ENCODE measurements at places on chromosomes 4 and X.
A peak's percentile ranks its signal among the peaks of the same experiment; 100 is the strongest.

GRCh38 chrX:133939655-133940302 is 45.6 kb downstream of the GPC3 start:
- DNase-seq, result no peak

GRCh38 chrX:49792376-49792775 is 36.7 kb upstream of the PAGE4 start:
- no peak for DNase-seq

DNA sequence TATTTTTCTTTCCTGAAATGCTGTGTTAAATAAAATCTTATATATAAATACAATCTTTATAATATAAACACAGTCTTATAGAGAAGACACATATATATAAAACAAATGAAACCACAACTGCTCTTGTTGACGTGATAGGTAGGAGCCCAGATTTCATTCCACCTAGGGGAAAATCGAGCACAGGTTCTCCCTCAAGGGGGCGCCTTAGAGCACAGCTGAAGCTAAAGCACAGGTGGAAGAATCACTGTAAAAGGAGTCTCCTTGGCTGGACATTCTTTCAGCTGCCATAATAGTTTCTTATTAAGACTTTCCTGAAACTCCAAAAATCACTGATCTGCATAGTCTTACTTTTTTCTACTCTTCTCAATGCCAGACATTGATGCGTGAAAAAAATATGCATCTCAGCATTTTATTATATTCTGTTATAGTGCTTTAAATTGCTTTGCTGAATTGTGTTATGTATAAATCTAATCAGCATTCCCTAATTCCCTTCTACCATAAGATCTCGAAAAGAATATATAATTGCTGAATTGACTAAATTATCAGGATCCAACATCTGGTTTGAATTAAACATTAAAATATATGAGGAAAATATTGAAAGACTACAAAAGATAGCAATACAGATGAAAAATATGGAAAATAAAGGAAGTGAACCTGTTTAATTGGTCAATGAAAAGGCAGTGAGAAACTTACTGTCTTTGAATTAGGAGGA is 25.5 kb upstream of the RXFP1 start:
- peak; percentile 0 for DNase-seq

DNA sequence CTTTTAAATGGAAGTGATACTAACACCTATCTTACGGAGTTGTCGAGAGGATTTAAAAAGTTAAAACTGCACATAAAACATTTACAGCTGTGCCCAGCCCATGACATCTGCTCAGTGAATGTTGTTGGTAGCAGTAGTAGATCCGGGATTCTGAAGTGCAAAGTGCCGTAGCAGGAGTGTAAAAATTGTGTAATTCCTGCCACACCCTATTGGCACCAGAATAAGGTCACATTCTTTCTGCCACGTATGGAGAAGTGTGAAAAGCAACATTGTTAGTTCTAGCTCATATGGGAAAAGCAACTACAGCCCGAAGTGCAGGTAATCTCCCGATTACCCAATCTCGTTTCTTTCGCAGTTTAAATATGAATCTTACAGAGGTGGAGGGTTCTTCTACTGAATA is 31.2 kb downstream of the PRIMPOL start:
- DNase-seq, result no peak

DNA sequence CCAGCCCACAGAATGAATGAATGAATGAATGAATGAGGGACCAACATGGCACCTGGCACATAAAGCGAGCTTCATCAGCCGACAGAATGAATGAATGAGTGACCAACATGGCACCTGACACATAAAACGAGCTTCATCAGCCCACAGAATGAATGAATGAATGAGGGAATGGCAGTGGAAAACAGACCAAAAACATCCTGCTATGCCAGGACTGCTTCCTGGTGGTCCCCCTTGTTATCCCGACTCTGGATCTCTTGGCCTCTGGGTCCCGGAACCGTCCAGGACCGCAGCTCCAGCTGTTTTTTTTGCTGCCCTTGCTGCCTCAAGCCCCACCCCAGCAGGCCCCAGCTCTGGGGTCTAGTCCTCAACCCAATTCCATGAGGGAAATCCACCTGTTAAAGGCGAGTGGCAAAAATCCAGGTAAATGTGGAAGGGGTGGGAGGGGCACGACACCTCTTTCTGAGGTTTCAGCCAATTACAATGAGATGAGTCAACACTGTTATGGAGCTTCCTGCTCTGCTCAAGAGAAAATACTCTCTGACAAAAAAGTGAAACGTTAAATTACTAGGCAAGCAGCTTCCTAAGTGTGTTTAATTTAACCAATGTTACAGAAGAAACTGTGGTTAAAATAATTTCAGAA is 72.0 kb upstream of the MTNR1A start:
- no peak for DNase-seq

GRCh38 chr4:55561889-55562288 is 15.2 kb upstream of the CLOCK start:
- no peak for DNase-seq

DNA sequence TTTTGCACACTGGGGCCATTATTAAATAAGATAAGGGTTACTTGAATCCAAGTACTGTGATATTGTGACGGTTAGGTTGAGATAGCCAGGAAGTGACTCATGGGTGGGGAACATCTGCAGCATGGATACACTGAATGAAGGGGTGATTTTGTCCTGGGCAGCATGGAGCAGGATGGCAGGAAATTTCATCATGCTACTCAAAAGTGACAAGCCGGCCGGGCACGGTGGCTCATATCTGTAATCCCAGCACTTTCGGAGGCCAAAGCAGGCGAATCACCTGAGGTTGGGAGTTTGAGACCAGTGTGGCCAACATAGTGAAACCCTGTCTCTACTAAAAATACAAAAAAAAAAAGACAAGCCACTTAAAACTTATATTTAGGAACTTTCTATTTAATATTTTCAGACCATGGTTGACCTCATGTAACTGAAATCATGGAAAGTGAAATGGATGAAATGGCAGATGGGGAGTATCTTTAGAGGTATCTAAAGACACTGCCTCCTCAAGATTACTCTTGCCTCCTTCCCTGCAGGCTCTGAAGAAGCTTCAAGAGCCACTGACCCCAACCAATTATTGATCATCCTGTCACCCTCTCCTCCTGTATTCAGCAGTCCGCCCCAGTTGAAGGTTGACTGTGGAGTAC is 3.9 kb upstream of the TRIM60 start:
- DNase-seq, result no peak

DNA sequence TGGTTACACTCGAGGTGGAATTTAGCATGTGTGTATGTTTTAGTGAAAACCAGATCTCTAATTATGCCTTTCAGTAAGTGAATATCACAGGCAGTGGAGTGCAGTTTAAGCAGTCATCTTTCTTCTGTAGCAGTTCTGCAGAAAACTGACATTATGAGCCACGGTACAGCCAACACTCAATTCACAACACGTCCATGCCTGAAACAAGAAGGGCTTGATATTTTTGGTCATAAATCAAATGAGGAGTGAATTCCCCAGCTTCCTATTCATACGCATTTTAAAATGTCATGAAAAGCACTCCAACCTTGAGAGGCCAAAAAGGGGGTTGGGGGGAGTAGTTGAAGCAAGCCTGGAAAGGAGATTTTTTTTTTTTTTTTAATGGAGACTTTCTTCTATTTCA is 316.7 kb downstream of the ARHGAP10 start:
- DNase-seq, result no peak

Measured in activated CD4-positive, alpha-beta T cell treated with anti-CD3 and anti-CD28 coated beads, Interleukin-2, amount 50 U/mL, for 4 hours (primary cell).